ENCODE measurements at places on chromosomes 1 and 21. TPM values are rescaled to one million over a fixed set of nuclear protein-coding genes. Genes with fewer than 3 reads are reported as not detected.

The PRAMEF5 gene
- not detected for total RNA-seq

The KRTAP10-10 gene
- not detected for total RNA-seq

The UMODL1 gene
- not detected for total RNA-seq

The UBE2U gene
- total RNA-seq, result not detected

The METTL18 gene
- 9.4 TPM for total RNA-seq

The PRDM16 gene
- total RNA-seq, result 0.06 TPM

- DNase-seq, result no peak
Measured at GRCh38 chr1:11046270-11046566, 821 bp downstream of the MASP2 start.

GRCh38 chr1:26220199-26220912 is 13.6 kb upstream of the CEP85 start:
- DNase-seq, result no peak

GRCh38 chr1:245085508-245086095 is 69.2 kb upstream of the KIF26B start:
- peak; percentile 78 for DNase-seq

DNA sequence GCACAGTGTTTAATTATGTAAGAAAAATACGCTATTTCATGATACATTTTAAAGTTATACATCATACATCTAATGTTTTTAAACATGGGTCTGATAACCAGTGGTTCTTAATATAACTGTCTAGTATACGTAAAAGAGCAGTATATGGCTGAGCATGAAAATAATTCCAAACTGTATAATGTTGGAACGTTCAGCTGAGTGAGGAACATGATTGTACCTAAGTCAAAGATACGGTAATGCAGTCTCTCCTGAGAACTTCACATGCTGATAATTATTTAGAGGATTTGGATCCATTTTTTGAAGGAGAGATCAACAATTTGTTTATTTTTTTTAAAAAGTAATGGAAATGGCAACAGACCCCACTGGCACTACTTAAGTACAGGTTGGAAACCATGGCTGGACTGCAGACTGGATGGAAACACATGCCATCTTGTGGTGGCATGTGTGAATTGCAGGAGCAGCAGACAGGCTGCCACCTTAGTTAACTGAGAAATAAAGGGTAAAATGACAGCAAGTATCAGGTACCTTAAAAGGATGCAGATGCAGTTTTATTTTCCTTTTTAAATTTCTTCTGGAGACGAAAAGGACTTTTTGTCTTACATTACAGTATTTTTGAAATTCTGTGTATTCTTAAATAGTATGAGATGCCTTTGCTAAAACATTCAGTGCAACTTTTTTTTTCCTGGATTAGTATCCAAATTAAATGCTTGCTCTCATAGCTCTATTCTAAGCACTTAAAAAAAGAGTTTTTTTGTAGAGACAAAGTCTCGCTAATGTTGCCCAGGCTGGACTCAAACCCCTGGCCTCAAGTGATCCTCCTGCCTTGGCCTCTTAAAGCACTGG is 73.8 kb downstream of the MTR start:
- no peak for DNase-seq

DNA sequence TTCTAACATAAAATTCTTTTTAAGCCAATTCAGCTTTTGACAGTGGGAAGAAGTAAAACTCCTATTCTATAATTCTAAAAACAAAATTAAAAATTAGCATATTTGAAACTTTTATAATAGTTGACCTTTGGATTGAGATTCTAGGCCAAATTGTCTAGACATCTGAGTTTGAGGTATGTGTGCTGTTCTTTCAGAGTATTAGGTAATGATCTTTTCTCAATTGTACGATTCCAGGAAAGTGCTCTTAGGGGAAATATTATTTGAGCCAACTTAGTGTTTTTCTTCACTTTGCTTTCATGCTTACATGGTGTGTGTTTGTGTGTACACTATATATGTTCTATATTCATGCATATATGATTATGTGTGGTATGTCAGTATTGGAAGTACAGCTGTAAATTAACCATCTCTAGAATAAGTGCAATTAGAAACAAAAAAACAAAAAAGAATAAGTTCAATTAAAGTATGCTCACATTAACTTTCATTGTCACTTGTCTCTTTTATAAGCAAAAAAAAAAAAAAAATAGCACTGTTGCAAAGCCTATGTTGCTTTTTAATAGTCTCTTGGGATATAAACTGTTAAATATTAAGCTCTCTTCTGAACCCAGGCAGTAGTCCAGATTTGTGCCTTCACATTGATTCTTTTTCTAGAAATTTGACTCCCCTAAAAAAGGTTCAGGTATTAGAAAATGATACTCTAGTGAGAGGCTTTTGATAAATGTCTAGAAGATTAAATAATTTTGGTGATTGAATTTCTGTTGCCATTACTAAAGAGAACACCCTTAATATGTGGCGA is 132.2 kb downstream of the ATP5PO start:
- no peak for DNase-seq

DNA sequence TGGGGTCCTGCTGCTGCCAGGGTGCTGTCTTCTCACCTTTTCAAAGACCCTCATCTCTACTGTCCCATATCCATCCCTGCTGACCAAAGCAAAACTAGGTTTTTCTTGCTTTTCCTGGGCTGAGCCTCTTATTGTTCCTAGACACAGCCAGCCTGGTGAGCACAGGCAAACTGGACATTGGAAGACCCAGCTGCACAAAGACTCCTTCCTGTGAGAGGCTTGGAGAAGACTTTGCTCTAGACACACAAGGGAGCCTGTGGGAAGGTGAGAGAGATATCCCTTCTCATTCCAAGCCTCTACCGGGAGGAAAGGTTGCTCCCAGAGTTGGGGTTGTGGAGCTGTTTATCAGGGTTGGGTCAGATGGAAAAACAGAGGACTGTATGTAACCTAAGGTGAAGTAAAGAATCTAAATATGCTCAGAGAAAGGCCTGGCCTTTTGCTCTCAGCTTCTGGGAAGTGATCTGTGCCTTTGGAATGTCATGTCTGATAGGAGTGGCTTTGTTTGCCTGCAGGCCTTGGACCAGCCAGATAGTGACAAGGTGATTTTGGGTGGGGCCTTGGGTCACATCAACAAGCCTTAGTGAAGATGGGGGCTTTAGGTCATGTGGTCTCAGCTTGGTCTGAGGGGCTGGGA is 87.6 kb upstream of the RUNX1 start:
- no peak for DNase-seq

DNA sequence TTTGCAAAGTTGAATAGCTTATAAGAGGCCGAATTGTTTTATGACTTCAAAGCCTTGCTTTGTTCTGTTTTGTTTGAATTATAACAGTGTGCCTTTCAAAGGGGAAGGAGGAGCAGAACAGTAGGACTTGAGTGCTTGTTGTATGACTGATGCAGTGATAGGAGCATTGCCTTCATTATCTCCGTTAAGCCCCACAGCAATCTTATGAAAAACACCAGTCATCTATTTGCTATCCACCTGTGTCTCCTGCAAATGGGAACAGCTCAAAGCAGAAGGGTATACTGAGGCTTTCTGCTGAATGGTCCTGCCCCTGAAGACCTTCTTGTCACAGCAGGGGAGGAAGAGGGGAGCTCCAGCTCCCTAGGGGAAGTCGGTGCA is 127.5 kb downstream of the RNF220 start:
- DNase-seq, result no peak

GRCh38 chr1:159835356-159835755 is 8.7 kb downstream of the SLAMF8 start:
- no peak for DNase-seq

- DNase-seq, result no peak
Measured at GRCh38 chr1:175628548-175629317, 114.7 kb downstream of the TNR start.

GRCh38 chr1:151958959-151959358 is 34.7 kb downstream of the S100A10 start:
- DNase-seq, result no peak

DNA sequence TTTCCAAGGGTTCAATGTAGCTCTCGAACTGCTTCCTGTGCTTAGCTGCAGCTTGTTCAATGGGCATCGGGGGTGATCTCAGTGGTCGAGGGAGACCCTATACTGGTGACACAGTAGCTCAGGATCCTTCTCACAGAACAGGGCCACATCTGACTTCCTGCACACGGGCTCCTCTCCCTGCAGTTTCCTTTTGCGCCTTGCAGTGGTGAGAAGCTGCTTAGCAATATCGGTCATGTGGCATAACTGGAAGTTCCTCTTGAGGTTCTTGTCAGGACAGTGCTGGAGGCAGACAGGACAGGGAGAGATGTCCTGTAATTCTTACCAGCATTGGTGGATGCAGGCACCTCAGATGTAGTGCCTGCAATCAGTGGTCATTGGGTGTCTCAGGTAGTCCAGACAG is 140.5 kb upstream of the MAP1LC3C start:
- no peak for DNase-seq

GRCh38 chr1:18899363-18900049 is 2.8 kb downstream of the ALDH4A1 start:
- DNase-seq, result no peak

DNA sequence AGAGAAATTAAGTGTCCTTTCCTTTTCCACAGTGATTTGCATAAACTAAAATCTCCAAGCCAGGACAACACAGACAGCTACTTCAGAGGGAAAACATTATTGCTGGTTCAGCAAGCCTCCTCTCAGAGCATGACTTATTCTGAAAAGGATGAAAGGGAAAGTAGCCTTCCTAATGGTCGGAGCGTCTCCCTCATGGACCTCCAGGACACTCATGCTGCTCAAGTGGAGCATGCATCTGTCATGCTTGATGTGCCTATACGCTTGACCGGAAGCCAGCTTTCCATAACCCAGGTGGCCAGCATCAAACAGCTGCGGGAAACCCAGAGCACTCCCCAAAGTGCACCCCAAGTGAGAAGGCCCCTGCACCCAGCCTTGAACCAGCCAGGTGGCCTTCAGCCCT is 39.1 kb downstream of the CLEC20A start:
- no peak for DNase-seq

DNA sequence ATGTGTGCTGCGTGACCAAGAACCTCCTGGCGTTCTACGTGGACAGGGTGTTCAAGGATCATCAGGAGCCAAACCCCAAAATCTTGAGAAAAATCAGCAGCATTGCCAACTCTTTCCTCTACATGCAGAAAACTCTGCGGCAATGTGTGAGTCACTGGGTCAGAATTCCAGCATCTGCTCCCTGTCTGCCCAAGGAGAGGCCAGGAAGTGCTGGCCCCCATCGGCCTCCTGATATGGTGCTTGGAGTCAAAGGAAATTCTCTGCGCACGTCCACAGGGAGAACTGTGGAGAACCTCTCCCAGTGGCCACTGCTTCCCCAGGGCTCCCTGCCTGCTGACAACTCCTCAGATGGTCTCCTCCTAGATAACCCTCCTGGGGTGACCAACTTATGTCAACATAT is 25.6 kb upstream of the IL20 start:
- no peak for DNase-seq

GRCh38 chr1:226668173-226668560 is 70.9 kb downstream of the ITPKB start:
- DNase-seq, result no peak

- DNase-seq, result peak; percentile 52
Measured at GRCh38 chr1:9294405-9294773, 1.7 kb downstream of the SPSB1 start.
